ENCODE measurements at places on chromosomes 1 and 21.

- DNase-seq = no peak
Measured at GRCh38 chr1:27275696-27276095, 41.3 kb downstream of the WDTC1 start.

GRCh38 chr1:93447481-93448291 lies at the start of gene FNBP1L:
Gene FNBP1L, plus strand, starts transcription at chr1:93448118. Its CDS starts 164 bp downstream, at chr1:93448282.
- DNase-seq = peak; percentile 89

- peak; percentile 46 for DNase-seq
Measured at GRCh38 chr1:47984175-47984789, 12.9 kb downstream of the TRABD2B start.

GRCh38 chr1:187413405-187414169 lies 584.8 kb downstream of the PLA2G4A start:
- no peak for DNase-seq

DNA sequence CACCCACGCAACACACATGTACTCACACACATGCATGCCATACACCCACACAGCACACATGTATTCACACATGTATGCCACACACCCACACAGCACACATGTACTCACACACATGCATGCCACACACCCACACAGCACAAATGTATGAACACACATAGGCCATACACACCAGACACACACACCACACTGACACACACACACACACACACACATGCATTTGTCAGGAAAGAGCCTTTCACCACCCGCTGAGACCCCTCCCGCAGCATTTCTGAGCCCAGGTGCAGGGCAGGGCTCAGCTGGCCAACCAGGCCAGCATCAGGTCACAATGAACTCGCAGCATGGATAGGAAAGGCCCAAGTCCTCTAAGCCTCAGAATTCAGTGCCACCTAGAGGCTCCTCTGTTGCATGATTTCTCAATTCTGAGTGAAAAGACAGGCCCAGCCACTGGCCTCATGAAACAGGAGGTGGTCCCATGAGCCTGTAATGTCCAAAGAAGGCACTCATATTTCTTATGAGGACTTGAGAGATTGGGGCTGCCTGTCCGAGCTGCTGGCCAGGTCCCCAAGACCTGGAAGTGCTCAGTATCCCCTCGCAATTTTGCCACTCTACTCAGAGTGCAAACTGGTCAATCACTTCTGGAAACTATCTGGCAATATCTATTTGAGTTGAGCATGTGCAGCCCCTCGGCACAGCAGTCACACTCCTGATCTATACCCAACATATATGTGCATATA lies 57.3 kb downstream of the PSMG1 start:
- no peak for DNase-seq

DNA sequence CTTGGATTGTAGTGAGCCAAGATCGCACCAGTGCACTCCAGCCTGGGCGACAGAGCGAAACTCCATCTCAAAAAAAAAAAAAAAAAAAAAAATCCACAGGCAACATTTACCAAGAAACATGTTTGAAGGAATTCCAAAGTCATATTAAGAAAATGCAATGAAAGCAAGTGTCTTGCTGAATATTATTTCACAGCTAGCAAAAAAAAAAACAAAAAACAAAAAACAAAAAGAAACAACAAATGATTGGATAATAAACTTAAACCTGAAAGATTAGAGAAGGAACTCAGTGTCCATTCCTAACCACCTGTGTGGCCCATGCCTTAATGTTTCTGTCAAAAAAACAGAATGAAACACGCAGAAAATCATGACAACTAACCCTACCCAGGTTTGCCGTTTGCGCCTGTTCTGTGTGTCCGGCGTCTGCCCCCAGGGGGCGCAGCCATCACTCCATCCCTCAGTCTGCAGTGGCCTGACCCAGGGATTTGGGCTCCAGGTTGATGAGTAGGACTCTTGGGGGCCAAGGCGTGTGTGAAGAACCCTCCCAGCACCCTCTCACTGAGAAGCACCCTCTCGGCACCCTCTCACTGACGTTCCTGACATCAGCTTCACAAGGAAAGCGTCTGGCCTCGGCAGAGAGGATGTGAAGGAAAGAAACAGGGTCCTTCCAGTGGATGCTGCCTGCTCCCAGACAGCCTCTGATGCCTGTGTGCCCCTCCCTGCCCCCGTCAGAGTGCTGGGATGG lies 19.2 kb upstream of the PTTG1IP start:
- no peak for DNase-seq

DNA sequence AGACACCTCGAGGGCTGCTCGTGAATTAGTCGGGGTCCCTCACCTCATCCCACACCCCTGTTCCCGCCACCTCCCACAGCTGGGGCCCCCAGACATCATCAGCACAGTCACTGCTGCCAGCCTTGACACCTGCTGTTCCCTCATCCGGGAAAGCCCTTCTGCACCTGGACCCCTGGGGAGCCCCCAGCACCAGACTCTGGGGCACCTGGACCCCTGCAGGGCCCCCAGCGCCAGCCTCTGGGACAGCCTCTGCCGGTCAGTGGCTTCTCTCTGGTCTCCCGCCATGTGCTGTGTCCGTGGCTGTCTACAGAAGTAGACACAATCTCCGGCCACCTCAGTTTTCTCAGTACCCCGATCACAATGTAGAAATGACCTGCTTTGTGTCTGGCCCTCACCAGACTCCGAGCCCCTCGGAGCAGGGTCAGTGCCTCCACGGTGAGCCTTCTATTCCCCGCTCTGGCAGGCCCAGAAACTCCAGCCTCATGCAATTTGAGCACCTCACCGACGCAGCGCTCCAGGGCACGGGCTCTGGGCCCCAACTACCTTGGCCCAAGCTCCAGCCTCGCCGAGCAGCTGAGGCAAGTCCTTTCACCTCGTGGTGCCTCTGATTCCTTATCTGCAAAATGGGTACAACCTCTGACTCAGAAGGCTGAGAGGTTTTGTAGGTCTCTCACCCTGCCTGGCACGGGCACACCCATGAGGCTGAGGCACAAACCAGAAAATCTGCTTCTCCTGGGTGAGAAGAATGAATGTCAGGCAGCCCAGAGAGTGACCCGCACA lies 84.7 kb downstream of the RIPK4 start:
- no peak for DNase-seq

- no peak for DNase-seq
Measured at GRCh38 chr1:161719325-161719611, 2.1 kb upstream of the FCRLB start.

DNA sequence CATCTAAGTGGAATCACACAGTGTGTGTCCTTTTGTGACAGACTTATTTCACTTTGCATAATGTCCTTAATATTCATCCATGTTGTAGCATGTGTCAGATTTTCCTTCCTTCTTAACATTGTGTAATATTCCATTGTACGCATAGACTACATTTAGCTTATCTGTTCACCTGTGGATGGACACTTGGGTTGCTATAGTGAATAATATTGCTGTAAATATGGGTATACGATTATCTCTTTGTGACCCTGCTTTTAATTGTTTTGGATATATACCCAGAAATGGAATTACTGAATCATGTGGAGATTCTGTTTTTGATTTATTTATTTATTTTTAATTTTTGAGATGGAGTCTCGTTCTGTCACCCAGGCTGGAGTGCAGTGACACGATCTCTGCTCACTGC lies 63.0 kb upstream of the ATP5PO start:
- DNase-seq = no peak

DNA sequence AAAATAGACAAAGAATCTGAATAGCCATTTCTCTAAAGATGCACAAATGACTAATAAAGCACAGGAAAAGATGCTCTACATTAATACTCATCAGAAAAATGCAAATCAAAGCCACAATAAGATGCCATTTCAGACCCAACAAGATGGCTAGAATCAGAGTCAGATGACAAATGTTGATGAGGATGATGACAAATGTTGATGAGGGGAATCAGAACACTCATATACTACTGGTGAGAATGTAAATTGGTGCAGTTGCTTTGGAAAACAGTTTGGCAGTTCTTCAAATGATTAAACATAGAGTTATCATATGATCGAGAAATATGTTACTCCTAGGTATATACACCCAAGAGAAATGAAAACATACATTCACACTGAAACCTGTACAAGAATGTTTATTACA lies 33.9 kb downstream of the LRRC40 start:
- no peak for DNase-seq

DNA sequence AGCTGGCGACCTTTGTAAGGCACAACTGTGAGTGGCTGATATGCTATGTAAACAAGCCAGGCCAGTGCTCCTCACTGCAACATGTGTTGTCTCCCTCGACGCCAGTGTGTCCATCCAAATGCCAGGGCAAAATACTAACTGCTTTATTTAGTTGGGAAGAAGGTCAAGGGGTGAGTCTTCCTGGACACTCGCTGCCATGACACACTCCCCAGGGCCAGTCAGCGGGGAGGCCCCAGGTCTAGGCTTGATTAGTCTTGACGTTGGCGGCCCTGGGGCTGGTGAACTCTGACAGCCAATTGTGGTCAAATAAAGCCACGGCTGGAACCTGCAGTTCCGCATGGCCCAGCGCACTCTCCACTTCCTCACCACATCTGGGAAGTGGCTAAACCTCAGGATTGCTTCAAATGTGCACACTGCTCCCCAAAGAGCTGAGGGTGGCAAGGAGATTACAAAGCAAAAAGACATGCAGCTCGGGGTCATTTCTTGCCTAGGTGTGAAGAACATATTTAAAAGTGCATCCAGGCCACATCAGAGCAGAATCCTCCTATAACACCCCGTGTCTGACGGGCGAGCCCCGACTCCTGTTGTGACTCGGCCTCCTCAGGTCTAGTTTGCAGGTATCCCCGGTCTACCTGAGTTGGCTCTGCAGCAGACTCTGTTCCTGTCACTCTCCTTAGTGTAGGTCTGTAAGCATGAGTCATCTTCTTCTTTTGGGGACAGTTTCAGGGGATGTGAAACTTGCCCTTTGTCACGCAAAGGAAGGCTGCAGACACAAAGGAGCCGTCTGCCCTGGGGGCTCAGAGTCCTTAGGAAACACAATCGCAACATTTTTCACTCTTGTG lies 183.5 kb downstream of the RUNX1 start:
- no peak for DNase-seq

Measured in mesothelial cell of epicardium (in vitro differentiated cells).